EH (cell line): ENCODE measurements at places on chromosomes 1 and 21.

- no peak for DNase-seq
Observed at GRCh38 chr1:66890621-66891020, 34.0 kb downstream of the DNAI4 start.

- no peak for DNase-seq
Observed at GRCh38 chr1:198132060-198132781, 24.6 kb upstream of the NEK7 start.

- DNase-seq: peak; percentile 15
Observed at GRCh38 chr1:97041026-97041425, 319.4 kb downstream of the PTBP2 start.

DNA sequence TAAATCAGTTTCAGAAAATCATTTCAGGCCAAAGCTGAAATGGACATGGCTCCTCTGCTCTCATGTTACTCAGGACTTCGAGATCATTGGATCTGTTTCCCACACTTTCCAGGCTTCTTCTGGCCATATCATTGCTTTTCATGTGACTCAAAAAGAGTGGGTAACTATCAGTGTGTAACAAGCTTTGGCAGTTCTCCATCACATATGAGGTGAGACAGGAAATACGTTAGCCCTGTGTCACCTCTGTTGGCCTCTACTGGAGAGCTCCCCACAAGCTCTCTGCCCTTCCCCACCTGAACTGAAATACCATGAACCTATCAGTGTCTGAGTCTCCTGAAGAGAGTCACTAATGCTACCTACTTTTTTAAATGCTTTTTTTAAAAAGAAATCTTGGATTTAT lies 128.2 kb downstream of the LBR start:
- no peak for DNase-seq

GRCh38 chr1:182263706-182264105 lies 127.9 kb downstream of the GLUL start:
- no peak for DNase-seq

- DNase-seq: peak; percentile 29
Observed at GRCh38 chr1:71463144-71463543, 382.3 kb upstream of the ZRANB2 start.

DNA sequence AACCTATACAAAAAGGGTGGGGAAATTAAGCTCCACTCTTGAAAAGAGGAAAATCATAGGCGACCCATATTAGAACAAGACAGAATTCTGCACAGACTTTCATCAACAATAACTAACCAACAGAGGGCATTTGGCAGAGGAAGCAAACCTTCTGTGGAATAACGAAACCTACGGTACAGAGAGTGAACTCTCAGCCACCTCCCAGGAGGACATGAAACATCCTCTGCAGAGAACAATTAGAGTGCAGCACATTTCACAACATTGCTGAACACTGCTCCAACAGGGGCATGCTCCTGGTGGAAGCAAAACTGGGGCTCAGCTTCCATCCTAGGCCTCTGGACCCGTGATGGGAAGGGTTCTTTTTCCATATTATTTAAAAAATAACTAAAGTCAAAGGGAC lies 110.9 kb downstream of the KCNJ15 start:
- DNase-seq: no peak

DNA sequence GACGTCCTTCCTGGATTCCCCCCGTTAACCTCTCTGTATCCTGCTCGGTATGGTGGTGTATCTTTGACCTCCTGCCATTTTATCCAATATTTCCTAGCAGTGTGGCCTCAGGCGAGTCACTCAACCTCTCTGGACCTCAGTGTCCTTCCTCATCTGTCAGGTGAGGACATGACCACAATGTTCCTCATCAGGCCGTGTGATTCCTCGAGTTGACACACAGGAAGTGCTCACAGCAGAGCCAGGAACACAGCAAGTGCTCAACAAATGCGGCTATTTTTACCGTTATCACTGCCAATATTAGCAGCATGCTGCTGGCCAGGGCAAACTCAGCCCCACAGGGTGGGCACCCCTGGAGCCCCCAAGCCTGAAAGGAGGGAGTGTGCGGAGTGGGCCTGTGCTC lies 450.2 kb downstream of the KIF26B start:
- DNase-seq: peak; percentile 37

DNA sequence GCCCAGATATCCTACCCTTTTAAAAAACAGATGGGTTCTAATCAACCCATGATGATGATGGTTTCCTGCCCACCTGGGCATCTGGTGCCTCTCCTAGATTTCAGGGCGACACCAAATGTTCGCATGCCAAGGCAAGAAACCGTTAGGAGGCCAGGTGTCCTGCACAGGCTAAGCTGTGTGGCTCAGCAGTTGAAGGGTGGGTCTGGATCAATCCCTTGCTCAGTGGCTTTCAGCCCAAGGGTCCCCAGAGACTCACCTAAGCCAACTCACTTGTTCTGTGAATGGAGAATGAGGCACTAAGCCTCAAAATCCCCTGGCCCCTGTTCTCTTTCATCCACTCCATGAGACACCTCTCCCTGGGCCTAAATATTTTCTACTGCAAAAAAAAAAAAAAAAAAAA lies 169.1 kb upstream of the EDN2 start:
- no peak for DNase-seq

- DNase-seq: no peak
Observed at GRCh38 chr1:242133351-242133750, 134.5 kb upstream of the MAP1LC3C start.

DNA sequence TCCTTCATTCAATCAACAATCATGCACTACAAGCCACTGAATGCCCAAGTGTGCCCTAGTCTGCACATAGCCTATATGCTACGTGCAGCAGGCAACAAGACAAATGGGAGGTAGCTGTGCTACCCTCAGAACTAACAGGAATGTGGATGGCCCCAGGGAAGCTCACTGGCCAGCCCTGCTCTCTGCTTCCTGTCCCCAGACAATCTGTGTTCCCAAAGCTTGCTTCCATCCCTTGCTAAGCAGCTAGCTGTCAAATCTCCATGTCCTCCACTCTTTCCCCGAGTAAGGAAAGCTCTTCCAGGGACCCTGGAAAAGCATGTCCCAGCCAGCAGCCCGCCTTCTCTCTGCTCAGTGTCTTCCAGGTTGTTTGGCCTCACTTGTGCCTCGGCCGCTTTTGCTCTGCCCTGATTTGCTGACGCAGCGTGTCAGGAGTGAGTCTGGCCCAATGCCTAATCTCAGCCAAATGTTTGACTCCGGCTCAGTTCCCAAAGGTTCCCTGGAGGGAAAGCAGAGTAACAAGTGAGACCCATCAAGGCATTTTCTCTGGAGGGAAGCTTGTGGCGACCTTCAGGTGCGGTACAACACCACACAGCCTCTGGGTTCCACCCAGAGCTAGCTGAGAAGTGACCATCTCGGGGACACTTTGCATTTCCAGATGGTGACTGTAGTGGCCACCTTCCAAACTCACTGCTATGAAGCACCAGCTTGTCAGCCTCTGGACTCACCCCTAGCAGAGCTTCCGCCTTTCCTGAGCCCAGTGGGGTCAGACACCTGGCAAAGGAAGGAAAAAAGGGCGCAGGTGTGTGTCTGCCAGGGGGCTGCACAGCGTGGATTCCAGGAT lies 243.4 kb downstream of the RHOU start:
- peak; percentile 13 for DNase-seq

DNA sequence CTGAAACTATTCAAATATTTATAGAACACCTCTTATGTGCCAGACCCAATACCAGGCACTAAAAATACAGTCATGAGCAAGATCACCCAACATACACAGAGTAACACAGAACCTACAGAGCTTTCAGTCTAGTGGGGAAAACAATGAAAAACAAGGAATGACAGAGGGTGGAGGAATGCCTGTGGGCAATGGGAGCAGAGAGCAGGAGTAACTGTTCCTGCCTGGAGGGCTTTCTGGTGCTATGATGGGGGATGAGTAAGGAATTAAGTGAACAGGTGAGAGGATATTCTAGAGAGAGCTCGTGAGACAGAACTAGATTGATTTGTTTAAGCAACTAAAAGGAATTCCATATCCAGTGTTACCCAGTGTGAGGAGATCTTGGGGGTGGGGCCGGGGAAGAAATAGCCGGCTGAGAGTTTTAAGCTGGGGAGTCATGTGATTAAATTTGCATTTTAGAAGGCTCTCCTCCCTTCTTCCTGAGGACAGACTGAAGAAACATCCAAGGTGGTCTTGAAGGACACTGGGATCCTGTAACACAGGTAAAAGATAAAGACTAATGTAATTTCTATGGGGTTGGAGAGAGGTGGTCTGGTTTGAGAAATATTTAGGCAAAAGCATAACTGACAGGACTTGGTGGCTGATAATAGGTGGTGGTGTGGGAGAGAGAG lies 2.1 kb upstream of the CD53 start:
- no peak for DNase-seq

GRCh38 chr21:36584980-36585940 lies 105.3 kb upstream of the CLDN14 start:
- DNase-seq: no peak

- DNase-seq: no peak
Observed at GRCh38 chr1:204142032-204142974, 9.5 kb downstream of the ETNK2 start.

DNA sequence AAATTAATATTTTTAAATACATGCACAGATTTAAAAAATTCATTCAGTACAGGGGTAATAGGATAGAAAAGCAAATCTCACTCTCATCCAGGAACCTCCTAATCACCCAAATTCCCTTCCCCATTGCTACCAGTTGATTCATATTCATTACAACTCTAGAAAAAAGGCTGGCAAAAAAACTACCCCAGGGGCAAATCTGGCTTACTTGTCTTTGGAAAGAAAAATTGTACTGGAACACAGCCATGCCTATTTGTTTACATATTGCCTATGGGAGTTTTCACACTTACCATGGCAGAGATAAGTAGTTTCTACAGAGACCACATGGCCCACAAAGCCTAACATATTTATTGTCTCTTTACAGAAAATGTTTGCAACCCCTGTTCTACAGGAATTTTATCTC lies 8.9 kb upstream of the RBM34 start:
- peak; percentile 8 for DNase-seq

DNA sequence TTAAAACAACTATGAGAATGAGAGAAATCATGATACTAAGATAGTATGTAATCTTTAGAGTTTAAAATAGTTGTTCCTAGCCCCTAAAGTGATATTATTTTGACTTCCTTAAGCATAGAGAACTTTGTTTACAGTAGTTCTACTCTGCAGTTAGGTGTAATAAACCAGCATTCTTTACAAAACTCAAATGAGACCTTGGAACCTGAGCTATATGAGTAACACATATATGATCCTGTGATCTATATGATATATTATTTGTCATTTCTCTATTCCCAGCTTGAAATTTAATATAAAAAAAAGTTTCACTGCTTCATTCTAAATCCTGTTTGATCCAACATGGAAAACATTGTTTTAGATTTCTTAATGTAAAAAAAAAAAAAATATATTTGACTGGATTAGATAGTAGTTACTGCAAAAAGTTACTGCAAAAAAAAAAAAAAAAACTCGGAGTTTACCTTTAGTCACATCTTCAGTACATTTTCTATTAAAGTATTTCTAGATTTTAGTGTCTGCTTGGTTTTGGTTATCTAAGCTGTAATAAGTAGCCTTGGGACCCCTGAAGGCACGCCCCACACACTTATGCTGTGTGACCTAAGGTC lies 463.8 kb downstream of the USP25 start:
- no peak for DNase-seq

GRCh38 chr1:26010825-26011224 lies 10.8 kb upstream of the EXTL1 start:
- no peak for DNase-seq

GRCh38 chr21:42670884-42671283 lies 17.5 kb downstream of the PDE9A start:
- no peak for DNase-seq
